ENCODE measurements at places on chromosomes 13 and 19.

DNA sequence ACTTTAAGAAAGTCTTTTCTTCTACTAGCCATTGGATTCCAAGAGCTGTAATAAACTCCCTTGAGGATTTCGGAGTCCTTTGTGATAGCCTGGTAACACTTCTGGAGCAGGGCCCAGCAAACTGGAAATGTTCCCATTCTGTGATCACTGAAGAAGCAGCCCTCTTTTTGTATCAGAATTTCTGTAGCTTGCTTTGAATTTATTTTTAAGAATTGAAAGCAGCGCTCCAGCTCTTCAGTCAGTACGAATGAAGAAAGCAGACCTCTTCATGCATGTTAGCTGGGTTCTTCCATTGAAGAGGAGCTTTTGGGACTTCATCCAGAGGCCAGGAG lies 141.5 kb downstream of the AKAP11 start:
- DNase-seq, result no peak

DNA sequence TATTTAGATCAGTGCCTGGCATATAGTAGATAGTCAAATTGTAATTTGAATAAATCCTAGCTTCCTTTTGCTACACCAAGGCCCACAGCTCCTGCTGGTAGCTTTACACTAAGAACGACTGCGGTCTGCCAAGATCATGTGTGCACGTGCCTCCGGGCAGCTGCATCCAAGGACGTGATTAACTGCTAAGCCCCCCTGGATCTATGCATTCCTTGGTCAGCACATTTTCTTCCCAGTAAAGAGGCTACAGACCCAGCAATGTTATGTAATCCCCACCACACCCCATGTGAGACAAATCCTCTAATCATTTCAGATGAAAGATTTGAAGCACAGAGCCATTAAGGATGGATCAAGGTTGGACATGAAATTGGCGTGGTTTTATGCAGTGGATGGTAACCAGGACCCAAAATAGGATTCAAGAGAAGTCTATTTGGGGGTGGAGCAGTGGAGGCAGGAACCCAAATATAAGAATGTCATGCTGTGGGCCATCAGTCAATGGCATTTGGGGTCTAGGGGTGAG lies 65.2 kb upstream of the PEG3 start:
- no peak for DNase-seq

DNA sequence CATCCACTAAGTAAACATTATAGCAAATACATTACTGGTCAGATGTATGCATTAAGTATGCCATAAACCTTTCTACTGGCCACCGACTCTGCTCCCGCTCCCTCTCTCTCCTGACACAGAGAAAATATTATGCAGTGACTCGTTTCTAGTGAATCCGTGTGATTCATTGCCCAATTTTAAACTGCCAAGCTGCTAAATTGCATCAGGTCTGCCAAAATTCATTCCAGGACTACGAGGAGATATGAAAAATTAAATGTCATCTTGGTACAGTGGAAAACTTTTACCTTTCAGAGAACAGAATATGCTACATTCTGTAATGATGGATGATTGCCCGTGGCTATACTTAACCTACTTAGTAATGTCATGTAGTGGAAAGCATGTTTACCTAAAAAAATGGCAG lies 368.8 kb upstream of the TSHZ3 start:
- peak; percentile 79 for DNase-seq

DNA sequence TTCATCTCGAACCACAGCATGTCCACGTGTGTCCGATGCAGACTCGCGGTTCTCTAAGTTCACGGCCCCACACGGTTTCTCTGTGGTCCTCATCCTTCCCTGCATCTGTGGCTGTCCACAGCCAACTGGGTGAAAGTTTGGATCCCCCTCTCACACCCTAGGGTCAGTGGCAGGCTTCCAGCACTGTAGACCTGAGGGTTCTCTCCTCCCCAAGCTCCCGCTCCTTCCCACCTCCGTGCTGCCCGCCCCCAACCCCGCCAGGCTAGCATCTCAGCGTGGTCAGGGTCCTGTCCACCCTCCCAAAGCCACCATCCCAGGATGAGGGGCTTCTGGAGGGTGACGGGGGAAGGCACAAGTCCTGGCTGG lies 3.0 kb downstream of the ANGPTL4 start:
- DNase-seq, result no peak

GRCh38 chr19:55176076-55176475 lies 4.0 kb downstream of the SYT5 start:
- DNase-seq, result no peak

DNA sequence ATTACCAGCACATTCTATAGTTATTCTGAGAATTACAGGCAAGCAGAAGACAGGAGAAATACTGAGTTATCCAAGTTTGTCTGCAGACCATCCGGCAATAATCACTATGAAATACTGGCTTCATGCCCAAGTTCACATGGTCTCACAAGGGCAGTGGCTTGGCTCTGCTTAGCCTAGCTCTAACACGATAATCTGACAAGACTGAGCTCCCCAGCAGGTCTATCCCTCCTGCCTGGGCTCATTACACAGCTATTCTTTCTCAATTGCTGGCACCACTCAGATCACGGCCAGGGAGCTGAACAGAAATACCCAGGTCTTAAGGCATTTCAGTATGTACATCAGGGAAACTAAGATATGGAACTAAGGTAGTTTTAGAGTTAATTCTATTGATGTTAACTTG lies 361.6 kb upstream of the PCDH20 start:
- DNase-seq, result no peak

DNA sequence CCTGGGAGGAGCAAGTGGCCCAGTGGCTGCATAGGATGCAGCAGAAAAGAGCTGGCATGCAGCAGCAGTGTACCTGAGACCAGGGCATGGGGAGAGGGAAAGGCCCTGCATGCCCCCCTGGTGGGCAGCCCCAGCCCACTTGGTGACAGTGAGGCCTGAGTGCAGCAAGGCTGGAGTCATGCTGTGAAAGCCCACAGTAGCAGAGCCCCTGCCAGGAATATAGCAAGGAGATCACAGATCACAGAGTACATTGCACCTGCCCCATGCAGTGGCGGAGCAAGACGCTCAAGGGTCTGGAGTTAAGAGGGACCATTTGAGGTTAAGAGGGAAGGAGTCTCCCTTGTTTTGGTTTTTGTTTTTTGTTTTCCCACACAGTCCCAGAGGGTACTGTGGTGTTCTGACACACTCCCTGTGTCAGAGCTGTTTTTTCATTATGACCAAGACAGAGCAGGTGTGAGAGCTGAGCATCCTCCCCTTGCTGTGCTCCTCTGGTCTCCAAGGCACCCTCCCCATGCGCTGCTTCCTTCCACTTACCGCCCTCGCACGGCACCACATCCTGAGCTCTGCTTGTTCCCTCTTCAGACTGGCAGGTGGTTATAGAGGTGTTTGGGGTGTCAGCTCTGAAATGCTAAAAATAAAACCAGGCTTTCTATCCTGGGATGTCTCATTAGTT lies 85.0 kb upstream of the UBL3 start:
- no peak for DNase-seq

DNA sequence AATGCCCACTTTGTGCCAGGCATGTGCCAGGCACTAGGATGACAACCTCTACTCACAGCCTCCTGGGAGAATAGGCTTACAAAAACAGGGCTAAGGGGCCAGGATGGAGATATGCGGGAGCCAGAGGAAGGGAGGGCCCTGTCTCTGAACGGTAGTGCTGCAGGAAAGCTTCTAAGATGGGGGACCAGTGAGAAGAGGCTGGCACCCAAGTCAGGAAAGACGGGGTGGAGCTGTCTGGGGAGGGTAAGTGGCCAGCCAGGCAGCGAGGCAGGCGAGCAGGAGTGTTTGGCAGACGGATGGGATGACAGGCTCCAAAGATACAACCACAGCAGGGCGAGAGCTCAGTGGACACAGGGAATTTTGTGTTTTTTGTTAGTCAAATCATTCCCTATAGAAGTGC lies 44.7 kb upstream of the GPI start:
- DNase-seq, result no peak

DNA sequence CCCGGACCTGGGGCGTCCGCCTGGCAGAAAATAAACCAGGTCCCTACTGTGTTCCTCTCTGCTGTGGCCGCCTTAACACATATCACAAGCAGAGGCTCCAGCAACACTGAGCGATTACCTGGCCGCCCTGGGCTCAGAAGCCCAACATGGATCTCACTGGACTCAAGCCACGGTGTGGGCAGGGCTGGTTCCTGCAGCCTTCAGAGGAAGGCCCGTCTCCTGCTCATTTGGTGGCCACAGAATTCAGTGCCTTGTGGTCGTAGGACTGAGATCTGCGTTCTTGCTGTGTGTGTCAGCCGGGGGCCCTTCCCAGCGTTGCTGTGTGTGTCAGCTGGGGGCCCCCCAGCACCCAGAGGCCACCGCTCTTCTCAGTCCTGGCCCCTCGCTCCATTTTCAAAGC lies 30.2 kb downstream of the C2CD4C start:
- no peak for DNase-seq

- no peak for DNase-seq
Observed at GRCh38 chr19:18119717-18120105, 22.1 kb downstream of the MAST3 start.

- no peak for DNase-seq
Observed at GRCh38 chr19:4660181-4660791, 9.9 kb downstream of the MYDGF start.

GRCh38 chr13:46655377-46656180 lies 102.6 kb downstream of the LRCH1 start:
- DNase-seq, result peak; percentile 81

GRCh38 chr19:42271045-42271419 lies 2.0 kb downstream of the CIC start:
- DNase-seq, result no peak

- DNase-seq, result no peak
Observed at GRCh38 chr13:100773923-100774663, 99.5 kb upstream of the TMTC4 start.

DNA sequence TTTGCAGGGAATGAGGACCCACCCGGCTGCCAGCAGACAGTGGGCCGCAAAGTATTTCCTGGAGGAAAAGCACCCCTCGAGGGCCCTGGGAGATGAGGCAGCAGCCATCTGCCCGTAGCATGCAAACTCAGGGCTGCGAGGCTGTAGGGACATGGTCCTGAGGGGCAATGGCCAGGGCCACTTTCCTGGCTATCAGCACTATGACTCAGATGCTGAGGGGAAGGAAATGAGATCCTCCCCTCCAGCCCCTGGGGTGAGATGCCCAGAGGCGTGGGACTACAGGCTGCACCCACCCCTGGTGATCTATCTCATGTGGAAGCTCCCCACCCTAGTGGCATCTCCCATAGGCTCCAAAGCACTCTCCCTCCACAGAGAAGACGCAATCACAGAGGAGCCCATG lies 80.1 kb downstream of the SLC7A1 start:
- DNase-seq, result no peak

- no peak for DNase-seq
Observed at GRCh38 chr13:79121286-79121685, 284.8 kb downstream of the RBM26 start.

DNA sequence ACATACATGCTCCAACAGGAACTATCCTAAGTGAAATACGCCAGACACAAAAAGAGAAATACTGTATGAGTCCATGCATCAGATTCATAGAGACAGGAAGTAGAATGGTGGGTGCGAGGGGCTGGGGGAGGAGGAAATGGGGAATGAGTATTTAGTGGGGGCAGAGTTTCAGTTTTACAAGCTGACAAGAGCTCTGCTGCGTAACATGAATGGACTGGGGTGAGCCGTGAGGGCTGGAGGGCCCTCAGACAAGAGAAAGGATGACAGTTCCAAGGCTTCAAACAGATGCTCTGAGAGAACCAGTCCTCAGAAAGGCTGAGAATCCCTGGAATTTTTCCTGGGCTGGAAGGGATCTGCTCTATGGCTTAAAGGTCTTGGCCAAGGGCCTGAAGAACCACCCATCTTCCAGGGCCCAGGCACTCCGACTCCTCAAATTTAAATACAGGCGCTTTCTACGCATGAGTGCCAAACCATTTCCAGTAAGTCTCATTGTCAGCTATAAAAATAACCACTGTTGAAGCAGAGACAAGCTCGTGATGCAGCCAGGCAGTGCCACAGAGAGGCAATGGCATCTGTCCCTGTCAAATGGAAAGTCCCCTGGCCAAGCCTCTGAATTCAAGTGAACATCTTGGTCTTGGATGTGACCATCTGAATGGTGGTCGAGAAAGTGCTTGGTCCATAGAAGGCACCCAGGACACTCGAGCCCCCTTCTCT lies 17.5 kb downstream of the KLF2 start:
- DNase-seq, result no peak

- peak; percentile 18 for DNase-seq
Observed at GRCh38 chr13:30711375-30711774, 24.0 kb upstream of the ALOX5AP start.

- peak; percentile 58 for DNase-seq
Observed at GRCh38 chr19:51808333-51808986, 13.5 kb downstream of the FPR3 start.

GRCh38 chr19:46426506-46427162 lies 2.1 kb downstream of the PNMA8C start:
- DNase-seq, result peak; percentile 80

- peak; percentile 22 for DNase-seq
Observed at GRCh38 chr19:37905946-37906868, at the start of gene WDR87. WDR87 (minus strand) TSS chr19:37906594; CDS start chr19:37898239, 8,355 bp downstream.

GRCh38 chr19:45361608-45362007 lies 8.8 kb downstream of the ERCC2 start:
- DNase-seq, result no peak

DNA sequence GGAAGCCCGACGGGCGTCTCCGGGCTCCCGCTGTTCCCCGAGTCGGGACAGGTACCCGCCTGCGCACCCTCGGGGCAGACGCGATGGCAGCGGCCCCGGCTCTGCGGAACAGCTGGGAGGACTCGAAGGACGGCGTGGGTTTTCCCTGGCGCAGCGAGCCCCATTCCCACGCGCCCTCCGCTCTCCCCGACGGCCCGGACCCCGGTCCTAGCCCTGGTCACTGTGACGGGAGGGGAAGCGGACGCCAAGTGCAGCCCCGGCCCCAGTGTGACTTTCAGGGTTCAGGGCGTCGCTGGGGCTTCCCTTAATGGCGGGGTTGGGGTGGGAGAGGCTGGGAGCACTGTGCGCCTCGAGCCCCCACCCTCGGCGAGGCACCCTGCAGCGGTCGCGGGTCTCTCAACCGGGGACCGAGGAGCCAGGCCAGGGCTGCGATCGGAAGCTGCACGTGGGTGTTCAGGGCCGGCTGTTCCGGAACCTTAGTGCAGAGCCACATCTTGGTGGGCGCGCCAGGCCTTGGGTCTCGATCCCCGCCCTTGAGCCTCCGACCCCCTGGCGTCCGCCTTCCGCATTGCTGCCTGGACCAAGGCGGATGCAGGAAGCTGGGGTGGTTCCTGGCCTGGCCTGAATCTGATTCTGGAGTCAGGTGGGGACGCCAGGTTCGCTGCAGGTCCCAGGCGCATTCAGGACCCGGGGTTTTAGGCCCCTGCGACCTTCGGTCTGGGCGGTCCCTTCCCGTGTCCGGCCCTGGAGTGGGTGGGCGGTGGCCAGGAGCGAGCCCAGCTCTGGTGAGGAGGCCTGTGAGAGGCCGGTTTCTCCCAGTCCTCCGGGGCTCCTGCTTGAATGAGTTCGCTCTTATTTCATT lies 3.5 kb downstream of the LGALS7B start:
- DNase-seq, result peak; percentile 15

- no peak for DNase-seq
Observed at GRCh38 chr19:3013263-3013725, 15.8 kb downstream of the TLE2 start.

- no peak for DNase-seq
Observed at GRCh38 chr19:42532891-42533290, 4.6 kb upstream of the CEACAM1 start.
